Activated CD4-positive, alpha-beta T cell treated with anti-CD3 and anti-CD28 coated beads, Interleukin-2, amount 10 ng/mL, durations not matched to agents 7 days and 5 days (primary cell): ENCODE measurements at places on chromosomes 4 and X. TPM values are rescaled to one million over a fixed set of nuclear protein-coding genes. Genes with fewer than 3 reads are reported as not detected.

The FGD1 gene
- 0.05 TPM for total RNA-seq

The SLITRK4 gene
- total RNA-seq, result not detected

The CXCR3 gene
- 73.5 TPM for total RNA-seq

The CHRDL1 gene
- total RNA-seq, result not detected

The IL21 gene
- total RNA-seq, result 1.0 TPM

The PRR32 gene
- total RNA-seq, result not detected

The HSFX2 gene
- not detected for total RNA-seq

The HGFAC gene
- total RNA-seq, result not detected

The GPR78 gene
- total RNA-seq, result not detected

The SOWAHD gene
- total RNA-seq, result 3.3 TPM
